ENCODE measurements at places on chromosomes 1 and 21.

- no peak for DNase-seq
These were observed 89.4 kb downstream of the LPAR3 start for GRCh38 chr1:84803604-84804003.

- DNase-seq = no peak
These were observed 115.0 kb upstream of the GRIK3 start for GRCh38 chr1:37149296-37149695.

GRCh38 chr1:229627003-229627402, 956 bp downstream of the URB2 start:
- no peak for DNase-seq

- no peak for DNase-seq
These were observed 26.4 kb upstream of the SUMO3 start for GRCh38 chr21:44844256-44844655.

DNA sequence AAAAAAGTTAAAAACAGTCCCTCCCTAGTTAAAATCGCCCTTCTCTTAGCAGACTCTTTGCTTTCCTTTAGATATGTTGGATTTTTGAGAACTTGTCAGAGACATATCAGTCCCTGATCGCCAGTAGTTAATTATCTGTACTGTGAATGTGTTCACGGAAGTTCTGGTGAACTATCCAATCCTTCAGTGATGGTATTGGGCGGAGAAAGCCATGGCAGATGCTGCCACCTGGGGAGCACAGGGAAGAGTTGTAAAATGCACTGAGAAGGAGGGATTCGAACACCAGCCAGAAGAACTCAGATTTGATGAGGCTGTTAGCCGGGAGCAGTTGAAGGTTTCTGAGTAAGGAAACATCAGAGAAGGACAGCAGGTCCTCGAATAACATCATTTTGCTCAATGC, 17.5 kb upstream of the KIF14 start:
- DNase-seq = no peak

DNA sequence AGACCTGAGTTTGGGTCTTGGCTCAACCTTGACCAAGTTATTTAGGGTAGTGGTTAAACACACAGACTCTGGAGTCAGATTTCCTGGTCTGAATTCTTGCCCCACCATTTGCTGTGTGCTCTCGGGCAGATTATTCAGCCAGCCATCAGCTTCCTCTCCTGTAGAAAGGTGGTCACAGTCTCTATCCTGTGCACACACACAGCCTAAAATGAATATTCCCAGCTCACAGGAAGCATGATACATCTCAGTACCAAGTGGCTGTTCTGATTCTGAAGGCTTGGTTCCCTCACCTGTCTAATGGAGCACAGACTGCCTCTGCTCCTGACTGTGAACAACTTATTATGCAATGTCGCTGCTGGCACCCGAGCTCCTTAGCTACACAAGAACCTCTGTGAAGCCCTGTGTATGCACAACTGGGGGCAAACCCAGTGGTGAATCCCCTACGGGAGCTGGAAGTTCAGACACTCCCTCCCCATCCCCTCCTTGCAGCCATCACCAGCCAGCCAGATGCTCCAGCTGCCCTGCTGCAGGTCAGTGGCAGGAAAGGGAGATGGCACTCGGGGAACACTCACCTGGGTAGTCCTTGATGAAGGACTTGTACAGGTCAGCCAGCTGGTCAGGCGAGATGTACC, 13.7 kb downstream of the ENO1 start:
- no peak for DNase-seq

GRCh38 chr1:3924186-3924824, 24.2 kb upstream of the C1orf174 start:
- no peak for DNase-seq

- no peak for DNase-seq
These were observed 1053.4 kb upstream of the ADGRL4 start for GRCh38 chr1:80059940-80060339.

- DNase-seq = no peak
These were observed 475.2 kb upstream of the USP24 start for GRCh38 chr1:55690366-55690765.

GRCh38 chr1:9044236-9044635, 18.0 kb upstream of the SLC2A7 start:
- no peak for DNase-seq

- DNase-seq = peak; percentile 27
These were observed 68.9 kb downstream of the TENT5C start for GRCh38 chr1:117674521-117675400.

DNA sequence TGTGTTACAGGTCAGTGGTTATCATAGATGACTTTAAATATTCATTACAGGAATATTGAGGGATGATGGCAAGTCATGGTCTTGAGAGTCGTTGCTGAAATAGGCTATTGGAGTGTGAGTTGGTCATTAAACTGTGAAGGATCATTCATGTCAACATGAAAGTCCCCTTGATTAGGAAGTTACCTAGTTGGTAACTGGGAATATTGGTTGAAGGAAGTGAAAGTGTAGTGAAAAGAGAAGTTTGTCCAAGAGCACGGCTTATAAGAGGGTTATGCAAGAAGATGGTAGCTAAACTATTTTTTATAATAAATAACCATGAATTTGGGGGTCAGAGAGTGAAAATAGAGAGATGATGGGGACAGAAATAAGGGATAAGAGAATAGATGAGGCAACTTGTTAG, 16.9 kb downstream of the CRB1 start:
- DNase-seq = no peak
